ENCODE measurements at places on chromosomes 7 and 10. TPM values are rescaled to one million over a fixed set of nuclear protein-coding genes. Genes with fewer than 3 reads are reported as not detected.

The MACC1 gene
- 0.26 TPM for total RNA-seq

The SCART1 gene
- total RNA-seq: 1.3 TPM

The UCN3 gene
- not detected for total RNA-seq

The LGI1 gene
- not detected for total RNA-seq

The TMEM236 gene
- total RNA-seq: 0.17 TPM

DNA sequence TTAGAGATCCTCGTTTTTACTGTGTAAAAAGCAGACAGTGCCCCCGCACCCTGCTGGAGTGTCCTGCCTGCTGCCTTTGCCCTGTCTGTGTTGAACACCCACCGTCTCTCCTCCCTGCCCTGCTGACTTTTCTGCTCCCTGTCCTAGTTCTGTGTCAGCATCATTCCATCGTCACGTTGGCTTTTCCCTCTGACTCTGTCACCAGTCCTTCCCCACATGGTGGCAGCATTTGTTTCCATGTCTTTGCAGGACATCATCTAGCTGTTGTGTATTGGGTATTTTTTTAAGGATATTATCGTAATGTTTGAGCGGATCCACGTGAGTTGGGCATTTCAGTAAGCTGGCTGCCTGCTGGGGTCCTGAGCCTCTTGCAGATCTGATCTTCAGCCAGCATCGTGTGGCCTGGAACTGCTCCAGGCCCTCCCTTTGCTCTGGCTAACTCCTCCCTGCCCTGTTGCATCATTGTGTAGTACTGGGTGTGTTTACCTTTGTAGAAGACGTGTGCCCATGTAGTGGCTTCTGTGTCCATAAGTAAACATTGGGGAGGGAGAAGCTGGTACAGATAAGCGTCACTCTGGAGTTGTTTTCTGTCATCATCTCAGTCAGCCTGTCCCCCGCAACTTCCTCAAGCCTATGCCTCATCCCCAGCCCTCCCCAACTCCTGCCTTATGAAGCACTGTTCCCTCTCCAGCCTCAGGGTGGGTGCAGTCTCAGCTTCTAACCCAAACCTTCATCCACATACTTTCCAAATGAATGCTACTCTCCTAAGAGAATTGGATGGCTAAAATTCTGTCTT, 44.3 kb downstream of the TRRAP start:
- peak; percentile 87 for DNase-seq

- peak; percentile 34 for DNase-seq
Measured at GRCh38 chr7:24665564-24666294, 91.5 kb downstream of the GSDME start.

DNA sequence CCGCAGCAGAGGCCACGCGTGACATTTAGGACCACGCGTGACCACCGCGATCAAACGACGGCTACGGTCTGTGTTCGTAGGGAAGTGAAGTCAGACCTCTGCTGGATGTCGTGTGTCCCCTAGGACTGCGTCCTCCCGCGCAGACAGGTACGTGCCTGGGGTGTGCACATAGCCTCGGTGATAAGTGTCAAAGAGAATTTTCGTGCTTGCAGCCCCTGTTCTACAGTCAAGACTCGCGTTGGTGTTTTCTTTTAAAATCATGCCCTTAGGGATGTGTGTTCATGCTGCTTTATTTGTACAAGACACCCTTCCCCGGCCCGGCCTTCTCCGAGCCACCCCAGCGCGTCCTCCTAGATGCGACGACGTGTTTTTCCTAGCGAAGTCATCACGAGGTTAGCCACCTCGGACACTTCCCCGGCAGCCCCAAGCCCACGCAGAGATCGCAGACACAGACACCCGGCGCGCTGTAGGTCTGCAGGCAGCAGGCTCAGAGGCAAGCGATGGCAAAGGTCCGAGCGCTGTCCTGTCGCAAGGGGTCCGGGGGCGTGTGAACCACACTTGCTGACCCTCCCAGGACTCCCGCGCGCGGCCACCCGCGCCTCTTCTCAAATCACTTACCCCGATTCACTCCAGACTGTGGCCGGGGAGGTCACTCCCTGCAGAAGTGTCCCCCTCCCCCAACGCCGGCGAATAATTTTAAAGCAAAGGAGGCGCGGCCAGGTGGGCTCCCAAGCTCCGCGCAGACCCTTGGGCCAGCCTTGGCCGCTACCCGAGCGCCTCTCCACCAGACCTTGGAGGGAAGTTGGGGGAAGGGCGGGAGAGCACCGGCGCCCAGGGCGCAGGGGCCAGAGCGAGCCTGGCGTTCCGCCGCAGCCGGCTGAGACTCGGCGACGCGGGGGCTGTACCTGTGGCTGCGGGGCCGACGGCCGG, 552 bp downstream of the MKX start:
- DNase-seq: no peak

DNA sequence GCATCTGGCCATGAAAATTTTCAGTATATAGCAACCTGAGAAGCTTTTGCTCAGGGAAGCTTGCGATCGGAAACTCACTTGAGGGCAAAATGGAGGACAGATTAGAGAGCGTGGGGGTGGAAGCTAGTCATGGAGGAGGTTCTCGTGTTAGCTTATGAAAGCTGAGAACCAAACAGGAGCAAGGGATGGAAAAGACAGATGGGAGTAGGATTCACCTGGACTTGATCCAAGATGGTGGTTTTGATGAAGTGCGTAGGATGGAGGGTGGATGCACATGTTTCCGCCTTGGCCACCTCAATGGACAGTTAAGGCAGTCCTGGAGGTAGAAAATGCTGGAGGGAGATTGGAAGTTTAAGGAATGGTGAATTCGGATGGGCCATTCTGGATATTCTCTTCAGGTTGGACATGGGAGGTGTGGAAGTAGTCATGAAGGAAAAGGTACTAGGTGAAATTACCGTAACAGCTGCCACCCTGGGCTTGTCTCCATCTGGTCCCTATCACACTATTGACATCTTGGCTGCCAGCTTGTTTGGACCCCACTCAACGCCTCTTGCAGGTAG, 6.3 kb upstream of the C10orf95 start:
- DNase-seq: no peak

DNA sequence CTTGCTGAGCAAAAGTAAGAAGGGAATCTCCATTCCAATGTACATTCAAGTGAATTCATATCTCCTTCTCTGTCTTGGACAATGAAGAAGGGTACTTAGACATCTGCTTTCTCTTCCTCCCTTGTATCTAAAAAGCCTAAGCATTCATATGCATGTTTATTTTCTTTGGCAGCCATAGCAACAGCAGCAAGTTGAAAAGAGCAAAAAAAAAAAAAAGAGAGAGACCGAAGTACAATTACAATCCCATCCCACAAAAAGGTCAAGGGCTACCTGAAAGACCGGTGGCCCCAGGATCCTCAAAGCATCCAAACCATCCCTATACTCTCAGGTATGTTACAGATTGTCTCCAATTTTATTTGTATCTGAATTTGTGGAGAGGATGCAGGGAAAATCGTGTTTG, 4.1 kb downstream of the OR2F1 start:
- DNase-seq: no peak

GRCh38 chr10:130108934-130109604, 1.6 kb downstream of the C10orf143 start:
- no peak for DNase-seq

GRCh38 chr10:44465401-44466115, 80.7 kb upstream of the CXCL12 start:
- no peak for DNase-seq

GRCh38 chr7:34823650-34824258, 165.7 kb downstream of the NPSR1 start:
- peak; percentile 58 for DNase-seq

- DNase-seq: no peak
Measured at GRCh38 chr10:114540236-114540635, 117.8 kb downstream of the ABLIM1 start.

GRCh38 chr7:76428149-76428823, 3.5 kb downstream of the ZP3 start:
- DNase-seq: no peak

DNA sequence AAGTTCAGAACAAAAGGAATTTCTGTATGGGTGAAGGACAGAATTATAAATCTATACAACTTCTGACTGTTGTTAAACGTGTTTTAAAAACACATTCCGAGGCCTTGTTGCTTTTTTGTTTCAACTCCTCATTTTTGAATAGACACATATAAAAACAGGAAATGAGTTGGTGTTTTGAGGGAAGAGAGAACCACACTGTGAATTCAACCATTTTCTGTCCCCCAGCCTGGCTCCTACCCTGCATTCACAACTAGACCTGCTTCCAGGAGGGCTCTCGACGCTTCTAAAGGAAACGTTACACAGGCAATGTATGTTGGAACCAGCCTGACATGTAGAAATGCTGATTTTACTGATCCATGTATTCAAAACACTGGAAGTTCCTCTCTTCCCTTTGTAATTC, 76.5 kb downstream of the OR13A1 start:
- no peak for DNase-seq

DNA sequence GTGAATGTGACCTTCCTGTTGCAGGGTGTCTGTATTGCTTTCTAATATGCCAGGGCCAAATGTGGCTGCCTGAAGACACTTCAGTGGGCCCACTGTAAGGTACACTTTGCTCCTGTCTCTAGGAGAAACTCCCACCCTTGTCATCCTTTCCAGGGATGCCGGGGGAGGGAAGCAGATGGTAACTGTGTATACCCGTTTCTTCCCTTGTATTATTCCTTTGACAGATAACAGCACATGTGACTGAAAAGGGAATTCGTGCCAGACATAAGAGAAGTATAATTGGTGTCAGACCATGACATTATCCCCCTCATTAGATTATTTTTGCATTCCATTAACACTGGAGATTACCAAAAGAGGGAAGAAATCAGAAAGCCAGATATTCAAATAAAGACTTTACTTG, 317.7 kb downstream of the CAMK1D start:
- no peak for DNase-seq

DNA sequence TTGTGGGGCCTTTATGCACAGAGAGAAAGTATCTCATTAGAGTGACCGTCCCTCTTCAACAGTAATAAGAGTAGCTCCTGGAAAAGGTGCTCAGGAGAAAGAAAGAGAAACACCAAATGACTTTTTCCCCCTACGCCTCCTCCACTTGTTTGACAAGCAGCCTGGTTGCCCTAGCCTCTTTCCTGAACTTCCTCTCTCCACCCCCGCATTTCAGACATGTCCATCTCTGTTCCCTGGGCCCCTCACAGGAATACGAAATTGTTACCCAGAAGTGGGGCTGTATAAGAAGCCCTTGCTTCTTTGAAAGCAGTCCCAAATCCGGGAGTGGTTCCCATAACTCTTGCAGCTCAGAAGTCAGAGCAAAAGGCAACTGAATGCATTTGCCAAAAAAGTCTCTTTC, 119.6 kb upstream of the ADO start:
- DNase-seq: no peak

- no peak for DNase-seq
Measured at GRCh38 chr7:50783303-50783702, 607 bp upstream of the GRB10 start.

DNA sequence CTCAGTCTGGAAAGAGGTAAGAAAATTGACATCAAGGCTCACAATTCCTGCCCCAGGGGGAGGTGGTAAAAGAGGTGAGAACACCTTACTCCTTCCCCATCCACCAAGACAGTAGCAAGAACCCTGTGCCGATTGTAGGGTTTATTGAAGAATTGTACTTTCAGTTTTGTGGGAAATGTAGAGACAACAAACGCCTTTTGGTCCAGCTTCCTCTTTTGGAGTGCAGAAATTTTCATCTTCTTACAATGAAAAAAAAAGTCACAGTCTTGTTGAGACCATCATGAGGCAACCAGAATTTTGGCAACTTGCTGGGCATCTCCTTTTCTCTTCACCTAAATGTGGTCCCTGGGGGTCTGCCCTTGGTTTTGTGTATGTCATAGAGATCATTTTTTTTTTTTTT, 217.7 kb downstream of the TMEM178B start:
- no peak for DNase-seq

DNA sequence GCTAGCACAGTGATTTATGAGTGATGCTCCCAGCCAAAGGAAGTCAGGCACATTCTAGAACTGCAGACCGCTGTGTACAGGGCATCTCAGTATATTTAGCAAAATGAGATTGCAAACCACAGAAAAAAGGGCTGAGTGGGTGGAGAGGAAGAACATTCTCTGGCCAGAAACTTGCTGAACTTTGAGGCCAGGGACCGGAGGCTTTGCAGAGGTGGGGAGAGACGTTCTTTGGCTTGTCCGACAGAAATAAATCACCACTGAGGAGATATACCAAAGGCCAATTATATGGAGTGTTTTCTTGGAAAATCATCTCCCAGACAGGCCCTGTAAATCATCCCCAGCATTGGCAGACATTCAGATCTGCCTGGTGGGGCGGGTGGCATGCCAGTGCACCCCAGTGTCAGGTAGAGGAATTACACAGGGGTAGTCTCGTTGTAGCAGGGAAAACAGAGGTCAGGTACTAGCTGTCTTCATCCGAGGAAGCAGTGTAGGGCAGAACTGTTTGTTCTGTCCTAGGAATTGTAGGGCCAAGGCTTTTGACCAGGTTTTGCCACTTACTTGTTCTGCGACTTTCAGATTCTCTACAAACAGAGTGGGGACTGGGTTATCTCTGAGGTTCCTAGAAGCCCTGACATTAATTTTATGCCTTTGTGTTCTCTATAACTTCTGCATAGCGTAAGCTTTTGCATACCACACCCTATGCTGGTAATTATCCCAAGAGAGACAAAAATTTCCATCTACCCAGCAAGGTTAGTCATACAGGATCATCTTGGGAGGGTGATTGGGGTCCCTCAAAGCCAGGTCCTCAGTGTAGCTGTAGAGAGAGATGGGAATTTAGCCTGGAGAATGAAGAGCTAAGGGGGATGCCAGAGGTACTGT, 655.6 kb downstream of the LRMDA start:
- DNase-seq: peak; percentile 83

GRCh38 chr7:76086070-76086469, 38.2 kb downstream of the MDH2 start:
- DNase-seq: no peak

DNA sequence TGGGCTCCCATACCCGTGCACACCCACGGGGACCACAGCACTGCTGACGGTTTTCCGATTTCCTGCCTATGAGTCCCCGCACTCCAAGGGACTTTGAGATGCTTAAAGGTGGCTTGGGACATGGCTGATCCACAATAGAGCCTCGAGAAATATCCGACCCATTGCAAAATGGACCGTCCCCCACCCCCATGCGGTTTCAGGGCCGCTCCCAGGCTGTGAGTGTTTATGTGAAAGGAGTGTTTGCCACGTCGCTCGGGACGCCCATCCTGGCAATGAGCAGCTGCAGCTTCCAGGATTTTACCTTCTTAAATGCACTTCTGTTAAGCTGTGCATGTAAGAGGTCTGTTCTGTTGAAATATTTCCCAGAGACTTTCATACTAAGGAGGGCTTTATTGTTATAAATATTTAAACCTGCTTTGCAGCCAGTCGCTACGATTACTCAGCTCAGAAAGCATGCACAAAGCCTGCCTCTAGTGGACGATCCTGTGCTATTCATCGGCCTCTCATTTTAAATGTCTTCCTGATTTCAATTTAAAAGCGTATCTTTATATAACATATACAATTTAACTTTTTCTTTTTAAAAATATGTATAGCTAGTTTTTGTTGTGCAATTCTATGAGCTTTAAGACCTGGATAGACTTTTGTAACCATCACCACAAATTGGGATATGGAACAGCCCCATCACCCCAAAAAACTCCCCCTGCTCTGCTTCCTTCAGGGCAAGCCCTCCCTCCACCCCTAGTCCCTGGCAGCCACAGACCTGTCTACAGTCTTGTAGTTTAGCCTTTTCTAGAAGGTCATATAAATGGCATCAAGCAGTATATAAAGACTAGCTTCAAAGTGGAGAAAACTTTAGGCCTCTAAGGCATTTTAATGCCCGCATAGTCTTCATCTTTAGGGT, 418.3 kb downstream of the PAXIP1 start:
- no peak for DNase-seq

- no peak for DNase-seq
Measured at GRCh38 chr7:25954395-25954794, 197.6 kb upstream of the NFE2L3 start.

GRCh38 chr7:7570584-7570983, 3.9 kb downstream of the MIOS start:
- no peak for DNase-seq

- no peak for DNase-seq
Measured at GRCh38 chr10:70603449-70603801, 884 bp upstream of the PRF1 start.

Data from fibroblast of lung (primary cell).